Activated CD4-positive, alpha-beta T cell treated with anti-CD3 and anti-CD28 coated beads, Interleukin-2, amount 10 ng/mL, durations not matched to agents 7 days and 5 days (primary cell): ENCODE measurements at places on chromosomes 11 and 22. TPM values are rescaled to one million over a fixed set of nuclear protein-coding genes. Genes with fewer than 3 reads are reported as not detected.

Gene APOA5
- not detected for total RNA-seq

Gene TANGO2
- total RNA-seq: 36.7 TPM

Gene ANGPTL5
- not detected for total RNA-seq

Gene TRIM49
- total RNA-seq: not detected

Gene TRIM44
- total RNA-seq: 42.6 TPM

Gene F2
- total RNA-seq: 0.15 TPM

Gene PRSS23
- total RNA-seq: 0.35 TPM

Gene SLC1A2
- total RNA-seq: not detected

Gene RDX
- total RNA-seq: 37.6 TPM

Gene OLFML1
- total RNA-seq: not detected

Gene TRAPPC4
- 58.5 TPM for total RNA-seq

Gene ZNF215
- total RNA-seq: 1.4 TPM

Gene APOBEC3F
- 33.8 TPM for total RNA-seq

Gene FAM227A
- 0.02 TPM for total RNA-seq

Gene P4HA3
- total RNA-seq: not detected
